ENCODE measurements at places on chromosomes 3 and 15.

- no peak for DNase-seq
These were observed 140.0 kb downstream of the MEIS2 start for GRCh38 chr15:36960179-36960946.

DNA sequence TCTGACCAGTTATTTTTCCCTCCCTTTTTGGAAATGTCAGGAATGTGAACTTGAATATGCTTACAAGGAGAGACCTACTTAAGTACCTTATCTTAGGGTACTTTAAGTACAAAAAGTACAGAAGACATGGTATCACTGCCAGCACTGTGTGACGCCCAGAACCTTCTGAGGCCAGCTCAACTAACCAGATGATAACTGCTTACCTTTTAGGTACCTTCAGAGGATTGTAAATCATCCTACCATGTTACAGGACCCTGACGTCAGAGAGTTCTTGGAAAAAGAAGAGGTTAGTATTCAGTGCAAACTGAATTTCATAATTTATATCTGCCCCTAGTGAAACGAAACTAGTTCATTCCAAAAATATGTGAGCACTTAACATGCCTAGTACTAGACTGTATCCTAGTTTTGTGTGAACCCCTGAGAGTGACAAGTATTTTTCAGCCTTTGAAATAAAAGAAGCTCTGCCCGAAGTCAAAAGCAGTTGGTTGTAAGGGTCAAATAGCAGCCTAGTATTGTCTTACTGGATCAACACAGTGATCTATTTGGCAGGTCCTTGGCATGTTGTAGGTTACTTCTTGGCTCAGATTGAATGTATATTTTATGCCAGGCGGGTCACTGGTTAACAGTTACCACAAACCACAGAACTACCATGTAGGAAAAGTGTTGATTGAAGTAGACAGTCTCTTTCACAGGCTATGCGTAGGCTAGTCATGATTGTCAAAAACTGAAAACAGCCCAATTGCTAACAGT lies 23.8 kb upstream of the SNX22 start:
- DNase-seq, result no peak

DNA sequence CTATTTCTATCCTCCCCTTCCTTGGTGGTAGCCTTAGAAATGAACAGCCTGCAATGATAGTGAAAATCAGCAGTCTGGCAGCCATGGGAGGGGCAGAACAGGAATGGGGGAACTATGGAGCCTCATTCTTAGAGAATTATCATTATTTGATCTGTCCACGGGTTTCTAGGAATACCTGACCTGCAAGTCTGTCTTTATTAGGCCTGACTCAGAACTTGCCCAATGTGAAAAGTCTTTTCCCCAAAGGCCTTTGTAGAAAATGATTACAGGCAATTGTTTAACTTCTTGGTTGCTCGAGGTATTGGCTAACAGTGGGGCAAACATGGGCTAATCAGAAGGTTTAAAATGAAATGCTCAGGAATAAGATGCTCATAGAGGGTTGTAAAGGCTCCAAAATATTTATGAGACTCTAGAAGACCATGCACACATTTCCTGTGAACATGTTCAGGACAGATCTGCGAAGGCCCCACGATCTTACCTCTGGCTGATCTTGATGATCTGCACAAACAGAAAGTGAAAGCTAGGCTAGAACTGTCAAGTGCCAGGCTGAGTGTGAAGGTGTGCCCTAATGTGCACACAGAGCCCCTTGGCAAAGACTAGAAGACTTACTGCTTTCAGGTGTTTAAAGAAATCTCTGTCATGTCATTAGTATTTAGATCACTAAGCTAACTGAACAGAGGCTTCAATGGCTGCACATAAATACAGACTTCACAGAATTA lies 39.6 kb upstream of the LAMP3 start:
- DNase-seq, result no peak

DNA sequence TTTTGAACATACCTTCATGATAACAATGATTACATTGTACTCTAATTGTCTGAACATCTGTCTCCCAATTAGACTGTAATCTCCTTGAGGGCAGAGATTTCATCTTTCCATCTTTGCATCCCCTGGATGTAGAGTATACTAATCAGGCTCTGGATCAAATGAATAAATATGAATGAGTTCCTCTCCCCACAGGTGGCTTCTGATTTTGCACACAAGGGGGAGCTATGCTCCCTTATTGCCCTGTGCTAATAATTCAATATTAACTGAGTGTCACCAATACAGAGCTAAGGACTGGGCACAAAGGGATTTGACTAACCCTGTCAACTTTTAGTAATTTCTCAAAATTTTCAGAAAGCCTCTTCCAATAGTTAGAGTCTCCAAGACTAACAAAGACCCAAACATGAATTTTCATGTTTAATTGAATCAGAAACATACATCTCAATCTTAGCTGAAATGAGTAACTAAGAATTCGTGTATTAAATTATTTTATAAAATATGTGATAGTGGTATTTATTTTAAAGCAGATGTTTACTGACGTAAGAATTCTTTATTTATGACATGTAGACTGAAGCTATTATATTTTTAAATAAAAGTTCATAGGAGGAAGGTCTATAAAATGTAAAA lies 3.0 kb downstream of the DUOXA1 start:
- DNase-seq, result no peak

GRCh38 chr3:127598841-127599570 lies 795 bp downstream of the MCM2 start:
- no peak for DNase-seq

GRCh38 chr3:107790612-107791011 lies 267.9 kb downstream of the BBX start:
- no peak for DNase-seq

- no peak for DNase-seq
These were observed 188.9 kb upstream of the SYNPR start for GRCh38 chr3:63089007-63089750.

DNA sequence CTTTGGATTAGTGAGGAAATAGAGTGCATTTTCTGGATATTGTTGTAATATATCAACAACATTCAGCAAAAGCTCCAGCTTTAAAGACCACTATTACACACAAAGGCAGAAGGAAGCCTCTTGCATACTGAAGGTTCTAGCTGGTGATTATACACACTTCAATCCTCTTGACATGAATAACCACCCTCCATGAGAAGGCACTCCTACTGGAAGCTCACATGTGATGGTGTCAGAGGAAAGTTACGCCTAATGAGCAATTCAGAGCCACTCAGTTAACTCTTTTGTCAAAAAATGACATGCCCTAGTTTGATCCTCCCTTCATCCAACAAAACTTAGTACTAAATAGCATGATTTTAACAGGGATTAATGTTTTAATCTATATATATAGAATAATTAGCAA lies 124.6 kb upstream of the LYSMD4 start:
- DNase-seq, result no peak

DNA sequence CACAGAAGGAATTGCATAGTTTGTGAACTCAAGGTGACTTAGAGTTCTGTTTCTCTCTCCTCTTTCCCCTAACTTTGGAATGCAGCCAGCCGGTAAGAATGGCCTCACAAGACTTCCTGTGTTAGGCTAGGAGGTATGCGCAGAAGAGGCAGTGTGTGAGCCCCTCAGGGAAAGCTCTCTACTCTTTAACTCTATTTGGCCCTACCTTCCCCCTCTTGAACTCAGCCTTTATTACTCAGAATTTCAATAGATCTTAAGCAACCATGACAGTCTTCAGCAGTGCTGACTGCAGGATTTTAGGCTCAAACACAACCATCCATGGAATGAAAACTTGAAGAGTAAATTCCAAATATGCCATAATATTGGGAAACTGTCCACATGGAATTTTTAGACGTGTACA lies 209.5 kb downstream of the DTWD1 start:
- DNase-seq, result no peak

DNA sequence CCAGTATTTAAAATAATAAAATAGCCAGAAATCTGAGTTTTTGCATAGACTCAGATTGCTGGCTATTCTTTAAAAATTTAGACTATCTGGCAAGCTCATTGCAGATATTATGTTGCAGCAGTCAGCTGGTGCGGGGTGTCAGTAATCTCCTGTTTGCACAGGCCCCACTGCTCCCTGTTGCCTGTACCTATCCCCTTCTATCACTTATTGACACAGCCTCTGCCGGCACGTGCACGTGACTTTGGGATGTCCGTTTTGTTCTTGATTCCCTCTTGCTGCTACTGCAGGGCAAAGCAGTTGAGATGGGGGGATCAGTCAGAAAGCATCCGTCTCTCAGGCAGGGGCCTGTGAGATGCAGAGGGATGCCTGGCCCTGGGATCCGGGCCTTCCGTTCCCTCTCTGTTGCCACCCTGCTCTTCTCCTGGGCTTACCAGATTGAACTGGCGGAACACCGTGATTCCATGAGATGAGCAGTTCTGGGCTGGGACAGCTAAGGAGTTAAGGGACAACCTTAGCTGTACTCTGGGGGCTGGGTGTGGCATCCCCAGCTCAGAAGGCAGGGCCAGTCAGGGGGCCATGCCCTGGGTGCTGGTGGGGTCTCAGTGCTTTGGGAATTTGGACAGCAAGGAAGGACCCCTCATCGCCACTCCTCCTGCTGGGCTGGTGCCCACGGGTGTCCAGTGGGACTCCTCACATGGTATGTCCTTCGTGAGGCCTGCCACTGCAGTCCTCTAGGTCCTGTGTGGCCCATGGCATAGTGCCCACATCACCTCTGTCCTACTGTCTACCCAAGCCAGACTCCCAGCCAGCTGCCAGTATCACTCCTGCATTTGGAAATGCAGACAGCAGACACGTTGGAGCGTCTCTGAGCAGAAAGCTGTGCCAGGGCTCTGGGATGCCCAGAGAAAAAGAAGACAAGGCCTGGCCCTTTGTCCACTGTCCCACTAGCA lies 11.8 kb downstream of the MRAS start:
- DNase-seq, result no peak

- DNase-seq, result no peak
These were observed at the start of gene MYLK for GRCh38 chr3:123884203-123884831. Gene MYLK (minus strand): TSS chr3:123884332. CDS start chr3:123793841, 90,491 bp downstream.

- no peak for DNase-seq
These were observed 102.9 kb upstream of the KLF13 start for GRCh38 chr15:31223478-31224350.

GRCh38 chr3:195701042-195701915 lies 19.5 kb upstream of the MUC20 start:
- DNase-seq, result no peak

DNA sequence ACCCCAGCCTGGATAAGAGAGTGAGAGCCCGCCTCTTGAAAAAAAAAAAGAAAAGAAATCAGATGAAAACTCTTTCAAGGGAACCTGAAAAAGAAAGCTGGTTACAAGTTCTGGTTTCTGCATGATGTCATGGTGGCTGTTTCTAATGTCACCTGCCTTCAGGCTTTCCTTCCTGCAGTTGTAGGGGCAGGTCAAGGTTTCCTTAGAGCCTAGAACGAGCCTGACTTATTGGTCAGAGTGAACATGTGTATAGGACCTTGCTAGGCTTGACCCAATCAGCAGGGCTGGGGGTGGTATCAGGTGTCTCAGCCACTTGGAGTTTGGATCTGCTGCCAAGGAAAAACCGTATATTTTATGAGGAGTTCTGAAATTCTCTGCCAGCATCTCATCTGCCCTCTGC lies 3.8 kb downstream of the IVD start:
- no peak for DNase-seq

DNA sequence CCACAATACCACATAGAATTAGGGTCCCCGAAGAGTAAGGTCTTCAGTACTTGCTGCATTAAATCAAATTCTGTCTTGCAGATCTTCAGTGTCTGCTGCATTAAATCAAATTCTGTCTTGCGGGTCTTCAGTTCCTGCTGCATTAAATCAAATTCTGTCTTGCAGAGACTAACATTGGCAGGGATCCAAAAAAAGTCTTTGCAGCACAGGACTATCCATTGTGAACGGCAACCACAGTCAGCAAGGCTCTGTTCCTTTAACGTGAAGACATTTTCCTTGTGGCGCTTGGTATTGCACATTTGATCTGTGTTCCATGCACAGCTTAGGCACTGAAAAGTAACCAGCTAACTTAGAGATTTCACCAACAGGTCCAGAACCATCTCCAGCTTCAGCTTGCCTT lies 46.8 kb upstream of the POMGNT2 start:
- DNase-seq, result no peak

DNA sequence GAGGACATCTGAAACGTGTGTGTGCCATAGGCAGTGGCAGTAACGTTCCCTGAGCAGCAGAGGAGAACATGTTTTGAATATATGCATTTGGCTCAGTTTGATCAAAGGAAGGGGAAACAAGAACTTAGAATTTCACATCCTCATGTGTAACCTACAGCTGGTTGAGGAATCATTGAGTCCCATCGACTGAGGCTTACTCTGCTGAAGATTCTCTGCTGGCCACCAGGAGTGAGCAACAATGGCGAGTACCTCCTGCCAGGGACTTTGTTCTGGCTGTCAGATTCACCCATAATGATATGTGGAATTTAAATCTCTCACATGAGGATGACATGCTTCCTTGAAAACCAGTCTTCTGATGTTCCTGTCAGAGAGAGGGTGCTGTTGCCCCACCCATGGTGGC lies 21.3 kb downstream of the GORASP1 start:
- DNase-seq, result no peak

- DNase-seq, result no peak
These were observed 84.6 kb upstream of the DPH6 start for GRCh38 chr15:35630532-35630931.

DNA sequence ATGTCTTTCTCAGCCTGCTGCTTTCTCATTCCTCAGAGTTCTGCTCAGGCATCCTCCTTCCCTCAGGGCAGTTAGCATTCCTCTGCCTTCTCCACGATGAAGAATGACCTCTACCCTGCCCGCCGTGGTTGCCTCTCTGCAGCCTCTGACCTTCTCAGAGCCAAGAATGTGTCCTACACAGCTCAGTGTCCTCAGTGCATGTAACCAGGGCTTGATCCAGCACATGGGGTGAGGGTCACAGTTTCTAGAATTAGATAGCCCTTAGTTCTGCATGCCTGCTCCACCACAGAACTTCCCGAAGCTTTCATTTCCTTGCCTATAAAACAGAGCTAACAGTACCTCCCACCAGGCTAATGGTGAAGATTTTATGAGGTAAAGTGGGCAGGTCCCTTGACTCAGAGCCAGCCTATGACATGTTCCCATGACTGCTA lies 182.1 kb downstream of the CLSTN2 start:
- no peak for DNase-seq

DNA sequence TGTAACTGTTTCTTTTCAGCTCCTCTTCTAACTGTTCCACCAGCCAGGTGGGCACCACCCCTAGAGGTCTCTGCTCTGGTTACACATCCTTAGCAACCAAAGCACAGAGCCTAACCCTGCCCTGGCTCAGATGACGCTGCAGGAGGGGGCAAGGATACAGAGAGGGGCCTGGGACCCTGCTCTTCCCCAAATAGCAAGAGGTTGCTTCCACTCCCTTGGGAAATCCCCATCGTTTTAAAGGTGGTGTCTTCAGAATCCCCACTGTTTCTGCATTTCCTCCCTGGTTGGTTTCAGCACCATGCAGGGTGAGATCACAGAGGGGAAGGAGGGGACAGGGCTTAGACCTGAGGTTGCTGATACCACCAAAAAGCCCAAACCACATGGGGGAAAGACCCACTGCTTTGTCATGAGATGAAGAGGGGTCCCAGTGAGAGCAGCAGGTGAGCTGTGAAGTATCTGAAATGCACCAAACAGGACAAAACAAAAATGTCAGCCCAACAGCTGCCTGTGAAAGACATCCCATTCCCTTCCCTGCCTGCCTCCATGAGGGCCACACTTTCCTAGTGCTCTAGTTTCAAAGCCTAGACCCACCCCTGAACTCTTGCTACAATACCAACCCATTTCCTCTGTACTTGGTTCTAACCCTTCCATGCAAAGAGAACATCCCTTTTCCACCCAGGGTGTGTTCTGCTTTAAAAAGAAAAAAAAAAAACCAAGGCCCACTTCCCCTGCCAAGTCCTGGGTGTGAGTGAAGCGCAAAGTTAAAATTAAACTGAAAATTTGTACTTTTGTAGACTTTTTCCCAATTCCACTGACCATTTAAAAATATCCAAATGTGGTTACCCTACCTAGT lies 29.0 kb downstream of the ANP32A start:
- peak; percentile 11 for DNase-seq

- no peak for DNase-seq
These were observed 270.2 kb downstream of the ROBO1 start for GRCh38 chr3:79497447-79498111.
